Dermis microvascular lymphatic vessel endothelial cell (primary cell): ENCODE measurements at places on chromosomes 7 and 10. TPM values are rescaled to one million over a fixed set of nuclear protein-coding genes. Genes with fewer than 3 reads are reported as not detected.
A peak's percentile ranks its signal among the peaks of the same experiment; 100 is the strongest.

Gene FBXL13
- 0.13 and 0.39 TPM in 2 replicates for total RNA-seq

Gene VWC2
- total RNA-seq, result not detected in 2 replicates

Gene TMEM106B
- 21.1 and 29.6 TPM in 2 replicates for total RNA-seq

Gene HOXA4
- 0.51 TPM in 2 replicates for total RNA-seq

Gene GNGT1
- total RNA-seq, result not detected in 2 replicates

Gene OR9A2
- not detected in 2 replicates for total RNA-seq

Gene PSD
- 0.26 and 0.63 TPM in 2 replicates for total RNA-seq

DNA sequence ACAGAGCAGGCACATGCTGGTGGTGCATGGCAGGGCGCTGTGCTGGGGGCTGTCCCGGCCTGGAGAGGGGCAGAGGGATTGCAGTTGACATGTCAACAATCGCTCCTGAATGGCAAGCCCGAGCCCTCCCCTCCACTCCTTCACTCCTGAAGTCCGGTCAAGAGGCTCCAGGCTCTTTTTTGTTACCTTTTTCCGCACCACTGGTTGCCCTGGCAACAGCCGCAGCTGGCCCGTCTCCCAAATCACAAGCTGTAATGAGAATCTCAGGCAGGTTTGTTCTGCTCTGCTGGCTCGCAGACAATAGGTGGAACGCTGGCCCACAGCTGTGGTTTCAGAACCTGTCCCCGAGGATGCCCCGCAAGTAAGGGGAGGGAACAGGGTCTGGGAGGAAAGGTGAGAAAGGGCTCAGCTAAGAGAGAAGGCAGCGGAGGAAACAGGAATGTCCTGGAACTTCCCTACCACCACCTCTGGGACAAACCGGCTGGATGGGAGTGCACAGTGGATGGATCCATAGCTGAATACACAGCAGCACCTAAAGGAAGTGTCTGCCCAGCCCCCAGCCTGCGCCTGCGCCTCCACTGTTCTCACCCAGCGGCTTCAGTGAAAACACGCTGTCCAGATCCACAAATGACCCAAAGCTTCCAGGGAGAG lies 58.9 kb downstream of the CALML3 start:
- peak; percentile 26 for DNase-seq

DNA sequence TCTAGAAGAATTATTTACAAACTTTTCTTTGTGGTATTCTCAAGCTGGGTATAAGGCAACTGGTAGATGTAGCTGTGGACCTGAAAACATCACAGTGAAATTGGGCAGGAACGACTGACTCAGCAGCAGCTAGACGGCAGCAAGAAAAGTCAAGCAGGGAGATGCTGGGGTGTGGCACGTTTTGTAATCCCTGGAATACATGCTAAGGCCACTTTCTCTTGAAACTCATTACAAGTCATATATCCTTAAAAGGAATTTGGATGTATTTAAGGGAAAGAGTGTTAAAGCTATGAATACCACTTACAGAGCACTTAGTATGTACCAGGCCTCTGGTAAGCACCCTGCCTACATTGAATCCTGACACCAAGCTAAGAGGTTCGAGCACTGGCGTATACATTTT lies 17.4 kb downstream of the BEND7 start:
- DNase-seq, result no peak

GRCh38 chr7:108358553-108358952 lies 97.7 kb downstream of the NRCAM start:
- no peak for DNase-seq

- no peak for DNase-seq
Measured at GRCh38 chr10:71343392-71343773, 24.3 kb downstream of the SLC29A3 start.

DNA sequence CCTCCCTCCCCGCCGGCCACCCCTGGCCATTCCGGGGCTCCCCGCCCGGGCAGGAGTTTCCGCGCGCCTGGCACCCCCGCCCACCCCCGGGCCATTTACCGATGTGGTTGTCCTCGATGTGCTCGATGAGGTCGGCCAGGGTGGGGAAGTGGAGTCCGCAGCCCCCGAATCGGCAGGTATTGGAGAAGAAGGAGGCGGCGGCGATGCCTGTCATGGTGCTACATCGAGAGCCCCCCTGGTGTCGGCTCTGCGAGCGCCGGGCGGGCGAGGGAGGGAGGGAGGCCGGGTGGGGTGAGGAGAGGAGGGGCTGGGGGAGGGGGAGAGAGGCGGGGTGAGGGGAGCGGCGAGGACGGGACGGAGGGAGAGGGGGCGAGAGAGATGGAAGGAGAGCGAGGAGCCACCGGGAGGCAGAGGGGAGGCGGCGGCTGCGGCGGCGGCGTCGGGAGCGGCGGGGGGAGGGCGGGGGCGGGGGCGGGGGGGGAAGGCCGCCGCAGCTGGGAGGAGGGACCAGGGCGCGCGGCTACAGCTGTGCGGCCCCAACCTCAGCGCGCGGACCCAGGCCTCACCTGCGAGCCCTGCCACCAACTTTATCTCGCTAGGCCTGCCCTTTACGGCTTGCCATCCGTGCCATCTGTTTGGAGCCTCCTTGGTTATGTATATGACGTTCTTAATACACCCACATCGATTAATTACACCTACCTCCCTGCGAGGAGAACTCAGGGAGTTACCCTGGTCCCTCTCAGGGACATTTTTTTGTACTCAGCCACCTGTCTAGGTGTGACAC lies at the start of gene JAZF1:
Gene JAZF1 (minus strand): TSS at position 432 of the 784 bp plus-strand sequence.
- no peak for DNase-seq

- DNase-seq, result no peak
Measured at GRCh38 chr10:92846-93245, 42.4 kb upstream of the ZMYND11 start.

DNA sequence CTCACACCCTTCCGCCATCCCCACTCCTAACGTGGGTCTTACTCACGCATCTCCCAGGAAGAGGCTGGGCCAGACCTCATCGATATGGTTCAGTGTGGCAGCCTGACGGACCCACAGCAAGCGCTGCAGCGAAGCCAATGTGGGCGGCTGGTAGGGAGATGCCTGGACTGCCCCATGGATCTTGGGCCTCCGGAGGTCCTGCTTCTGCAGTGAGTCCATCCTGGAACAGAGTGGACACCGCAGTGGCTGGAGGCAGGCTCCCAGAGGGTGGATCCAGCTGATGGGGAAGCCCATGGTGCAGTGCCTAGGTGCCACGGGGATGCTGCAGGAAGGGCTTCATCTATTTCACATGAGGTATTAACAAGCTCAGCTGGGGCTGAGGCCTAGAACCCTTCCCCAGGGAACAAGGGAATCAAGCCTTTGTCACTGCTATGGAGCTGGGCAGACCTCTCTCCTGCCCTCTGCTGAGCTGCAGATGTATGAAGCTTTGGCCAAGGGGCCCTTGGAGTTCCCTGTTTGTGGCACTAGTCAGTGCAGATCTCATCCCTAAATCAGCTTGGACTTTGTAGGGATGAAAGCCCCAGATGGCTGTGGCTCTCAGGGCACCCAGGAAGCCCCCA lies 13.7 kb upstream of the SAMD8 start:
- DNase-seq, result no peak

DNA sequence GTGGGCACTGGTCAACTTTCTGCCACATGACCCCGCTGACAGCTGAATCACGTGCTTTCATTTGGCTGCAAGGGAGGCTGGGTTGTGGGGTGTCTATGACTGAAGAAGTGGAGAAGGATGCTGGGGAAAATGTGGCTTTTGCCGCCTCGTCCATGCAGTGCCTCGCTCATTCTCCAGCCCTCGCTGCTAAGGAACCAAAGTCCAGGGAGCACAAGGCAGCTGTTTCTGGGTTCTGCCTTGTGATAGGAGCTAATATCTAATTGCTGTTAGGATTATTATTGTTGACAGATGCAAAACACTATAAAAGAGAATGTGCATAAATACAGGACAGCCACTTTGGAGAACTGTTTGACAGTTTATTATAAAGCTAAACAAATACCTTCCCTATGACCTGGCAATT lies 4.9 kb upstream of the CAMK2B start:
- no peak for DNase-seq

GRCh38 chr7:151275813-151276577 lies 27.5 kb upstream of the SMARCD3 start:
- no peak for DNase-seq

GRCh38 chr7:159193543-159194090 lies 49.0 kb upstream of the VIPR2 start:
- no peak for DNase-seq

DNA sequence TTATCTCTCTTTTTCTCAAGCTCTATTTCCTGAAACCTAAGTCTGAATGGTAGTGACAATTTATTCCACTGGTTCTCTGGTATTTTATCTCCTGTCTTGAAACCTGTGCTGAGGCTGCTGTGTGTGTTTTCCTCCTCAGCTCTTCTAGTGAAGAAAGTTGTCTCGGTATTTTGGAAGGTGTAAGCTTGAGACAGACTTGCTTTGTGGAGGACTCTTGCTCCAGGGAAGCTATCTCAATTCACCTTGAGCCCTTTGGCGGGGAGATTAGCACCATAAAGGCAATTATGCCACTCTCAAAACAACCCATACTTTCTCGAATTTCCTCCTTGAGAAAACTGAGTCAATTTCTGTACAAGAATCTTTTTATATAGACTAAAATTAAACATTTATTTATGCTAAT lies 141.6 kb downstream of the THSD7A start:
- no peak for DNase-seq

DNA sequence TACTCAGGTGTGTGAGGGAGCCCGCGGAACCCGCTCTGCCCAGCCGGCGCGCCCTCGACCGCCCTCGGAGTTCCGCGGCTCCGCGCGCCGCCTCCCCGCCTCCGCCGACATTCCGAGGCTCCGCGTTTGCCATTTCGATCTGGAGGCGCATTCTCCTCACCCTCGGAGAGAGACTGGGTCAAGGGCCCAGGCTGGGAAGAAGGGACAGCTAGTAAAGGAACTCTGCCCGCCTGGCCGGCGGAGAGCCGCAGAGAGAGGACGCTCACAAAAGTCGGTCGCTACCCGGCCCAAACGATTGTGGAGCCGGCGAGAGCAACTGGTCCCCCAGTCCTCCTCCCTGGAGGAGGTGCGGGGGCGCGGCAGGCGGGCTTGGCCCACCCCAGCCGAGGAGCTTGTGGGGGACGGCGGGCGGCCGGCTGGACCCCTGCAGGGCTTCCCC lies 74.5 kb upstream of the LEP start:
- DNase-seq, result no peak

GRCh38 chr10:70740406-70741288 lies 44.5 kb downstream of the TBATA start:
- DNase-seq, result no peak

DNA sequence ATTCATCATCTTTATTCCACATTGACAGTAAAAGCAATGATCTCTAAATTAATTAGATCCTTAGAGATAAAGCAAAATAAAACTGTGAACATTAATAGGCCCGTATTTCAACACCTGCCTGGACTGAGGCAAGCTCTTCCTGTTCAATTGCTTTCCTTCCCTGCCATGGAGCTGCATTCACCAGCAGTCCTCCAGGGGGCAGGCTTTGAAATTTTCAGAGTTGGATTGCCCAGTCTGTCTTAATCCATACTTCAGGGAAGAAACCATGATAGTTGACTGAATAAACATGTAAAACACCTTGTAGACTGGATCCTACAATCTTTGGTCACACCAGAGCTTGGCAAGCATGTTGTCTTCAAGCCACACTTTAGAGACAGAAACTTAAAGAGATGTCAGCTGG lies 936.6 kb downstream of the NRG3 start:
- DNase-seq, result no peak

DNA sequence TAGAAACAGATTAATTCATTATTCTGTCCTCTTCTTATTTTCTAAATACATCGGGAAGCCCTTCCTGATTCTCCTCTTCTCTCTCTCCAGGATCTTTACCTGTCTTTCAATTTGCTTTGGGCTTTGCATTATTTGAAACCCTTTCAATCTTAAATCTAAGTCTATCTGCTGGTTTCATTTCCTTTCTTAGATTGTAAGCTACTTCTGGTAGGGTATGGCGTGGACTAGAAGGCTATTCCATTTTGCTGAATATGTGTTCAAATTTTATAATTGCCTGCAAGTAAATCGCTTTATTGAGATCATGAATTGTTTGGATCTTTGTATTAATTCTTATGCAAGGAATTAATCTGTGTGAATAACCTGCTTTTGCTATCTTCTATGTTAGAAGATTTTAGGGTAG lies 11.1 kb downstream of the STAM start:
- no peak for DNase-seq

GRCh38 chr7:80095545-80095944 lies 39.1 kb upstream of the GNAI1 start:
- DNase-seq, result peak; percentile 27

DNA sequence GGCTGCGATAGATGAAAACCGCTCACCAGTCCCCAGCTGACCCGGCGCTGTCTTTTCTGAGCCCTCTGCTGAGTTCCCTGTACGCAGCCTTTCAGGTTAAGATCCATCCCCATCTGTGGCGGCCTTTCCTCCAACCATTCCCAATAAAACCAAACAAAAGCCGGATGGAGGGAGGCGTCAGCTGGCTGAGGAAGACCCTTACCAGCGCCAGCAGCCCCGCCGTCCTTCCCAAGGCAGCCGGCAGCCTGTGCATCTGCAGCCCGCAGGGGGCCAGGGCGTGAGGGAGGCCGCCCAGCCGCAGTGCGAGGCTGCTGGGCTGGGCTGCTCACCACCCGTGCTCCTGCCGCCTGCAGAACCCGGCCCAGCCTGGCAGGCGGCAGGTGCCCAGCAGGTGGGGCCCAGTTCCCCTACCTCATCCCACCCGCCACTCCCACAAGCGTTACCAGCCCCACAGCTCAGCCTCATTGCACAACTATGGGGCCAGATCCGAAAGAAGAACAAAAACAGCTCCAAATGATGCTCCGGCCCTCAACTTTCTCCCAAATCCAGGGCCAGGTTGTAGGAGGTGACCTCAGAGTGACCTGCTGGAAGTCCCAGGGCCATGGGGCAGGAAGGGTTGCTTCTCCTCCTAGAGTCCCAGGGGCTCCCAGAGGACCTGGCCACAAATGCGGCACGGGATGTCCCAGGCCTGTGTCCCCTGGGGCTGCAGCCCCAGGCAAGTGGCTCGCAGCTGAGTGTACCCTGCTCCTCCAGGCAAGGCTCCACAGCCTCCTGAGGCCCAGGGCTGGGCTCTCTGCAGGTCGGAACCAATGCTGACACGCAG lies 23.8 kb downstream of the PAPOLB start:
- peak; percentile 38 for DNase-seq

GRCh38 chr10:33005322-33006301 lies 47.6 kb upstream of the ITGB1 start:
- peak; percentile 71 for DNase-seq

GRCh38 chr7:129684777-129685176 lies 73.3 kb downstream of the NRF1 start:
- DNase-seq, result peak; percentile 91

GRCh38 chr10:113329121-113329596 lies 223.7 kb upstream of the HABP2 start:
- peak; percentile 38 for DNase-seq

DNA sequence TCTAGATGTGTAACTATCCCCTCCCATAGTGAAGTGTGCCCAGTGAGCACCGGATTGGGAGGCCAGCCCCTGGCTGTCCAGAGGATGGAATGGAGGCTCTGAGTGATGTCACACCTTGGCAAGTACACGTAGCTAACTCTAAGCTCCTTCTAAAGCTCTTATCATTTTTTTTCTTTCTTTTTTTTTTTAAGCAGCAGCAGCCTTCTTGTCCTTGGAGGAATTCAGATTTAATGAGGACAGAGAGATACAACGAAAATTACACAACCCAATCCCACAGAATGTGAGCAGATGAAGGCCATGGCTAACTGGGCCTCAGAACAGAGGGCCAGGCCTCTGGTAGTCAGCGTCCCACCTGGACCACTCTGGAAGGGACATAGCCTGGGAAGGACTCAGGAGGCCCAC lies 11.3 kb downstream of the TNS3 start:
- no peak for DNase-seq
